ENCODE measurements at places on chromosomes 16 and 17.

- DNase-seq = no peak
Measured at GRCh38 chr17:81923302-81924260, 4.0 kb downstream of the MAFG start.

GRCh38 chr16:50712560-50712898 is 19.1 kb downstream of the NOD2 start:
- DNase-seq = no peak

DNA sequence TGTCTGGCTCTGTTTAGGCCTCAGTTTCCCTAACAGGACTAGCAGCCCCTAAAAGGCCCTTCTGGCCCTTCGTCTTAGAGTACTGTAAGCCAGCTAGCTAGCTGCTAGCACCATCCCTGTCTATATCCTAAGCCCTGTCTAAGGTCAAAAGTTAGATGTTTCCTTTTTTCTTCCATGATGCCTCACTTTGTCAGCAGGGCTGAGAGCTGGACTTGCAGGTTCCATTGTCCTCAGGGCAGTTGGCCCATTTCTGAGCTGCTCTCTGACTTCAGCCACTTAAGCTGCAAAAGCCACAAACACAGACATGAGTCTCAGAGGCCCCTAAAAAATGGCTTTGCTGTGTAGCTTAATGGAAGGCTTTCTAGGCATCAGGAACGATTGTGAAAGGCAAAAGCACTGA is 187.7 kb downstream of the CBLN1 start:
- DNase-seq = no peak

DNA sequence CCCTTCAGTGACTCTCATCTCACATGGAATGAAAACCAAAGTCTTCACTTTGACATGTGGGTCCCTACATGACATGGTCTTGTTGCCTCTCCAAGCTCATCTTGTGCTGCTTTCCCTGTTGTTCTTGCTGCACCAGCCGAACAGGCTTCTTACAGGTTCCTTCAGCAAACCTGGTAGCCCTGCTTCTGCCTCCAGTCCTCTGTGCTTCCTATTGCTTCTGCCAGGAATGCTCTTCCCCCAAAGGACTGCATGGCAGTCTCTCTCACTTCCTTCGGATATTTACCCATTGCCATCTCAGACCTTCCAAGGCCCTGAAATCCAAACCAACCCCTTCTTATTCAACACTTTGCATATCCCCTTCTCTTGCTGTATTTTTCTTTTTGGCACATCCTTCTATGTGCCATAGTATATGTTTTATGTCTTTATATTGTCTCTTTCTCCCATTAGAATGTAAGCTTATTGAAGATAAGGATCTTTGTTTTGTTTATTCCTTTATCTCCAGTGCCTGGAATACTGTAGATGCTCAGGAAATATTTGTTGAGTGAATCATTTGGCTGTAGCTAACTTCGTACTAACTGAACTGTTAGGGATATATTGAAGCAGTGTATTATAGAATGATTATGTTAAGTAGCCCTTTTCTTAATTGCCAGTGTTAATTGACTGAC is 57.9 kb upstream of the SLC12A3 start:
- DNase-seq = no peak

DNA sequence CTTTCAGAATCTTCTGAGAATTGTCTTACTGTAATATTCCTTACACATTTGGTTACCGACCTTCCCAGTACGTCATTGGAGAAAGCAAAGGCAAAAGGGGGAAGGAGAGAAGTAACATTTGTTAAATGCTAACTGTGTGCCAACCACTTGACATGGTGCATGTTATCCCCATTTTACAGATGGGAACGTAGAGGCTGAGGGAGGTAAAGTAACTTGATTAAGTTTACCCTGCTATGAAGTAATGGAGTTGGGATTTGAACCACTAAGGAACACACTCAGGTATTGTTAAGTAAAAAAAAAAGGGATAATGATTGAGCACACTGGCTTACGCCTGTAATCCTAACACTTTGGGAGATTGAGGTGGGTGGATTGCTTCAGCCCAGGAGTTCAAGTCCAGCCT is 156.4 kb downstream of the PRKCA start:
- DNase-seq = no peak

DNA sequence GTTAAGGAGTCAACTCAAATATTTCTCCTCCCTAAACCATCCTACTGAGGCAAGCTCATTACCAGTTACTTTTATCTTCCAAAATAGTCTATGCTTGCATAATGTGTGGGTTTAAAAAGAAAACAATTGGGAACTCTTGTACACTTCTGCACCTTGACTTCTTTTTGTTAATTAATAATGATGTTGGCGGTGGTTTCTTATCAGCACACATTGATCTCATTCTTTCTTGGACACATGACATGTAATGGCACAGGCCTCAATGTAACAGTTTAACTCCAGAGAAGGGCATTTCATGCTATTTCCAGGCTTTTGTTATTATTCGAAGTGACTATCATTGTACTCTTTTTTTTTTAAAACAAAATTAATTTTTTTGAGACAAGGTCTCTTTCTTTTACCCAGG is 7.8 kb downstream of the PLCG2 start:
- no peak for DNase-seq

- no peak for DNase-seq
Measured at GRCh38 chr17:69047368-69048263, 13.1 kb downstream of the ABCA9 start.

- no peak for DNase-seq
Measured at GRCh38 chr17:47852113-47852949, 1.4 kb upstream of the SP6 start.

GRCh38 chr16:22356930-22357634 is 17.3 kb downstream of the CDR2 start:
- DNase-seq = no peak

GRCh38 chr16:31920373-31920772 is 46.8 kb downstream of the ZNF267 start:
- no peak for DNase-seq

DNA sequence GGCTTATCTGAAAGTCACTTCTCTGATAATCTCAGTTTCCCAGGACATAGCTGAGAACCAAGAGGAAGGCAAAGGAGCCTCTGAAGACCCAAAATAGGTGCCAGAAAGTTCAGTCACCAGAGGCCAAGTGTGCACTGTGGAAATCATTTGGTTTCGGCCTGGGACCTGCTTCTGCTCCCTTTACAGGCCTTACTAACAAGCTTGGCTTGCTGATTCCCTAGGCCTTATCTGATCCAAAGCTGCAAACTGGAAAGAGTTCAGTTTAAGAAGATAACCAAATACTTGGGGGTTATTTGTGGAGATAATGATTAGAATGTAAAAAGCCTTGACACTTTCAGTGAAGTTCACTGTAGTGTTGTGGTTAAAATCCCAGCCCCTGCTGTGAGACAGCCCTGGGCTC is 17.0 kb downstream of the ITGA3 start:
- no peak for DNase-seq

GRCh38 chr16:75593825-75594820 is 27.9 kb downstream of the GABARAPL2 start:
- DNase-seq = no peak

DNA sequence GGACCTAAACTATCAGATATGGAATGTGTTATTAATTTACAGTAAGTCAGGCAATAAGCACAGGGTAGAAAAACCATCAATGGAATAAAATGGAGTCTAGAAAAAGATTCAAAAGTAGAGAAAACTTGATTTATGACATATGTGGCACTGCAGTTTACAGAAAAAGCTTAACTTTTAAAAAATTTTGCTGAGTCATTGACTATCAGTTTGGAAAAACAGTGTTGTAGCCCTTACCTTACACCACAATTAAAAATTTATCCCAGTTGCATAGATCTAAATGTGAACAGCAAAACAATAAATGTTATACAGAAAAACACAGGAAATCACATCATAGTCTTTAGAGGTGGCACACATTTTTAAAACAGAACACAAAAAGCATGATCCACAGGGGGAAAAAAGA is 108.5 kb downstream of the USP22 start:
- no peak for DNase-seq

DNA sequence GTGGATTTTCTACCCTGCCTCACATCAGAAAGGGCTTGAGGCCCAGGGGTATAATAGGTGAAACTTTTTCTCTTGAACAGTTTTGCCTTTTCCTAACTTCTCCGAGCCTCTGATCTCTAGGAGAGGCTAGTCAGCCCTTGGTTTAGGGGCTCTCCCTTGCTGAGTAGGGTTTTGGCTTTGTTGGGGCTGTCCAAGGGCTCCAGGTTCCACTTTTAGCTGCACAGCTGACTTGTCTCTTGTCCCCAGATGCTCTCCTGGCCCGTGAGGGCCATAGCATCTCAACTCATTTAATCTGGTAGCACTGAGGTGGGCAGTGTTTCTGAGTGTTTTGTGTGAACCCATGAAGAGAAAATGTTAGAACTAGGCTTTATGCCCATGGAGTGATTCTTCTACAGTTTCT is 103.9 kb downstream of the MSI2 start:
- DNase-seq = no peak

DNA sequence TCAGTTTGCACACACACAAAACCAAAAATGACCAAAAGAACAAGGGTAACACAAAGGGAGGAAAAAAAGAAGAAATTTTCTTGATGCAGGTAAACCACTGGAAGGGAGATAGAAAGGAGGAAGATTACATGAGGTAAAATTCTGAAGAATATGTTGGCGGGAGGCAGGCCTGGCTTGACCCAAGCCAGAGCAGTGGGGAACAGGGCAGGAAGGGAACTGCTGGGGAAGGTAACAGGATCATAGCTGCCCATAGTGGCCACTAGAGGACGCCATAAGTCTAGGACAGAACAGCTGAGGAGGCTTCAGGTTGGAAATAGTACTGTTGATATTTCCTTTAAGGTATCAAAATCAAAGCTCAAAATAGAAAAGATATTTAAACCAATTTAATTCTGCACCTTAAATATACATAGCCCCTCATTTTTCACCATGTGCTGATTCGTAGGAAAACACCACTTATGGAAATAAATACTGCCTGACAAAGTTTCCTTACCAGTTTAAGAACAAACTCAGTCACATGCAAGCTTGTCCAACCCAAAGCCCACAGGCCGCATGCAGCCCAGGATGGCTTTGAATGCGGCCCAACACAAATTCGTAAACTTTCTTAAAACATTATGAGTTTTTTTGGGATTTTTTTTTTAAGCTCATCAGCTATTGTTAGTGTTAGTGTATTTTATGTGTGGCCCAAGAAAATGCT is 15.5 kb downstream of the VPS35 start:
- peak; percentile 58 for DNase-seq
